ENCODE measurements at places on chromosomes 13 and 19. TPM values are rescaled to one million over a fixed set of nuclear protein-coding genes. Genes with fewer than 3 reads are reported as not detected.
A peak's percentile ranks its signal among the peaks of the same experiment; 100 is the strongest.

GRCh38 chr13:102729560-102730270 lies 34.9 kb upstream of the METTL21C start:
- no peaks in the 10 kb centered on the region for H3K4me1 ChIP-seq
- H3K4me3 ChIP-seq, result no peak overlapping the region
- H3K36me3 ChIP-seq, result no peaks in the 10 kb centered on the region

DNA sequence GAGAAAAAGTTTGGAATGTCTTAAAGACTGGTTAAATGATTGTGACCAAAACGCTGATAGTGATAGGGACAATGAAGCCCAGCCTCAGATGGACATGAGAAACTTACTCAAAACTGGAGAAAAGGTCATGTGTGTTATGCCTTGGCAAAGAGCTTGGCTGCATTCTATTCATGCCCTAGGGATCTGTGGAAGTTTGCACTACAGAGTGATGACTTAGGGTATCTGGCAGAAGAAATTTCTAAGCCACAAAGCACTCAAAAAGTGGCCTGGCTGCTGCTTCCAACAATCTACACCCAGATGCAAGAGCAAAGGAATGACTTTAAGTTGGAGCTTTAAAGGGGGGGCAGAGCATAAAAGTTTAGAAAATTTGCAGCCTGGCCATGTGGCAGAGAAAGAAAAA lies 521.3 kb downstream of the UQCRFS1 start:
- H3K36me3 ChIP-seq, result no peaks in the 10 kb centered on the region
- DNase-seq, result no peak
- H3K27me3 ChIP-seq, result peaks cover 4% of the 10 kb centered on the region
- H3K27ac ChIP-seq, result no peak overlapping the region
- H3K4me3 ChIP-seq, result no peak overlapping the region

DNA sequence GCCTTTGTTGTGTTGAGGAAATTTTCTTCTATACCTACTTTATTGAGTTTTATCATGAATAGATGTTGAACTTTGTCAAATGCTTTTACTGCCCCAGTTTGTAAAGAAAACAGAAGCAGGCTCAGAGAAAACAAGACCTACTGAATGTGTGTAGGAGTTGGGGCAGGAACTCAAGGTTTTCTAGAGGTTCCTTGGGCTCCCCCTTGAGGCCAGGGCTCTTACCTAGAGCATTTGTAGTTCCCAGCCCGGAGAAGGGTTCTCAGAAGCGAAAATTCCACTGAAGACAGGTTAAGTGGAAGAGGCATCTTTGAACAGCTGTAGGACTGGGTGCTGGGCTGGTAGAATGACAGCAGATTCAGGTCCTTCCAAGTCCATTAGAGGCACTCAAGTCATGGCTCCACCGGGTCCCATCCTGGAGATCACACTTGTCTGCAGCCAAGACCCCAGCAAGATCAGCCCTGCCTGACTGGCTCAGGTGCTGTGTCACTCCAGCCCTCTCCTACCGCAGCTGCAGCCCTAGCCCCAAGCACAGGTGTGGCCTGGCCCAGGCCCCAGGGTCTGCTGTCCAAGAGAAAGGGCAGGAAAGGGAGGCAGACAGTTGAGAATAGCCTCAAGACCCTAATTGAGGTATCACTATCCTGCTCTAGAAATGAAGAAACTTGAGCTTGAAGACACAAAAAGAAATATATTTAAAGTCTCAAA lies 425.5 kb downstream of the PCDH20 start:
- no peaks in the 10 kb centered on the region for H3K36me3 ChIP-seq
- no peaks in the 10 kb centered on the region for H3K4me1 ChIP-seq

CEACAM19 gene
- total RNA-seq, result 4.3 TPM

DNA sequence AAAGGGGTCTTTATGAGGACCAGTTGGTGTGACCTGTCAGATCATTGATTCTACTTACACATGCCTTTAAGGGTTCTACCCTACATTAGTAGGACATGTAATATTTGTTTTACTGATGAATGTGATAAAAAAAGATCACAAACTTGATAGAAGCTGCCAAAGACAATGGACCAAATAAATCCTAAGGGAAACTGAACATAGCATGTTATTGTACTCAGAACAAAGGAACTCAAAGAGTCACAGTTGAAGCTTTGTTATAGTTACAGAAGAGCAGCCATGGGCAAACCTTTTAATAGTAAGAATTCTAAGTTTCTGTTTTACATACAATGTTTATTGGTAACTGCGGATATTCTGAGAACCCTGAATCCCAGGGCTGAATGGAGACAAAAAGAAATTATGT lies 780.1 kb downstream of the SLITRK6 start:
- H3K27me3 ChIP-seq, result no peaks in the 10 kb centered on the region
- H3K4me1 ChIP-seq, result no peaks in the 10 kb centered on the region
- no peak for DNase-seq
- no peaks in the 10 kb centered on the region for H3K36me3 ChIP-seq
- no peak overlapping the region for H3K4me3 ChIP-seq

FGF21 gene
- total RNA-seq, result not detected

DNA sequence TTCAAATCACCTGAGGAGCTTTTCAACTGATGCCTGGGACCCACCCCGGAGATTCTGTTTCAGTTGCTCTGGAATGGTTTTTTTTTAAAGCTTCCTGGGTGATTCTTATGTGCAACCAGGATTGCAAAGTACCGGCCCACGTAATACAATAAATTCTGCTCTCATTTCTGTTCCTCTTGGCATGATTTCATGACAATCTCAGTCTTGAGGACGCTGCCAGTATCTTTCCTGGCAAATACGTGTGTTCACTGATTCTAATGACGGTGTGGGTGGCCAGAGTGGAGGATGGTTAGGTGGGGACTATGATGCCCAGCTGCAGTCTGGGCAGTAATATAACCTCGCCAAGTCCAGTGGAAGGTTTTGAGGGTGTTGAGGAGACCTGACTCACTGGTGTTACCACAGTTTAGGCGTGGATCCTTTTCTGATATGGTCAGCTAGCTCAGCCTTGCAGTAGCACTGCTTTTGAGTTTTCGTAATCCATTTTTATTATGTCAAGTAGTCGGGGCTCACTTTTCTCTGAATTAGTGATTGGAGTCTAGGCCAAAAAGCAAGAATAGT lies 49.4 kb downstream of the FAM124A start:
- H3K27ac ChIP-seq, result no peak overlapping the region
- no peak for DNase-seq

DNA sequence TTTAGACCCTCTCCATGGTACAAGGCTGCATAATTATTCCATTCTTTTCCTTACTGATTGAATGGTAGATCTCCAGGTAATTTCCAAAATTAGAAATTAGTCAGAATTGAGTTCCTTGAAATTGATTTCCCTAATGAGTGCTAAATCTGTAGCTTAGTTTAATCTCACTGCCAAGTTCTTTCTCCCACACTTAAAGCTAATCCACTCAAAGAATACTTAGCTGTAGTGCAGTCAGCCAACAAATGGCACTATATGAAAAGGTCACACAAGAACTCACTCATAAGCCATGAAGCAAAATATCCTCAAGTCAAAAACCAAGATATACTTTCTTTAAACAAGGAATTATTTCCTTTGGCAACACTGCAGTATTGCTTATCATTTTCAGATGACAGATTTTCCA lies 62.0 kb downstream of the XPO4 start:
- no peak overlapping the region for H3K4me3 ChIP-seq
- no peaks in the 10 kb centered on the region for H3K27me3 ChIP-seq
- no peaks in the 10 kb centered on the region for H3K36me3 ChIP-seq
- no peak for DNase-seq

GRCh38 chr19:39127812-39128515 lies 2.4 kb downstream of the PAK4 start:
- peak overlapping the region; percentile 68 for H3K27ac ChIP-seq
- H3K36me3 ChIP-seq, result no peaks in the 10 kb centered on the region
- H3K4me3 ChIP-seq, result no peak overlapping the region

LILRA1 gene
- 0.69 TPM for total RNA-seq

TEX101 gene
- total RNA-seq, result not detected

- no peak for DNase-seq
- no peak overlapping the region for H3K27ac ChIP-seq
- H3K27me3 ChIP-seq, result no peaks in the 10 kb centered on the region
- H3K4me1 ChIP-seq, result no peaks in the 10 kb centered on the region
- H3K36me3 ChIP-seq, result no peaks in the 10 kb centered on the region
Observed at GRCh38 chr13:31350560-31350959, 150.8 kb downstream of the B3GLCT start.

ZNF45 gene
- total RNA-seq, result 4.3 TPM

ACER1 gene
- total RNA-seq, result not detected

GRCh38 chr19:19202707-19203011 lies 555 bp downstream of the NR2C2AP start:
- H3K4me3 ChIP-seq, result peak overlapping the region; percentile 73
- H3K27me3 ChIP-seq, result no peaks in the 10 kb centered on the region
- no peaks in the 10 kb centered on the region for H3K36me3 ChIP-seq

KCNJ14 gene
- total RNA-seq, result 0.31 TPM

- H3K27ac ChIP-seq, result no peak overlapping the region
- no peaks in the 10 kb centered on the region for H3K36me3 ChIP-seq
- no peak overlapping the region for H3K4me3 ChIP-seq
- H3K27me3 ChIP-seq, result no peaks in the 10 kb centered on the region
Observed at GRCh38 chr13:76769271-76769791, 116.9 kb downstream of the KCTD12 start.

GRCh38 chr13:56317841-56318240 lies 822.9 kb upstream of the PRR20A start:
- no peak overlapping the region for H3K27ac ChIP-seq
- H3K4me3 ChIP-seq, result no peak overlapping the region
- no peak for DNase-seq
- H3K36me3 ChIP-seq, result no peaks in the 10 kb centered on the region

DNA sequence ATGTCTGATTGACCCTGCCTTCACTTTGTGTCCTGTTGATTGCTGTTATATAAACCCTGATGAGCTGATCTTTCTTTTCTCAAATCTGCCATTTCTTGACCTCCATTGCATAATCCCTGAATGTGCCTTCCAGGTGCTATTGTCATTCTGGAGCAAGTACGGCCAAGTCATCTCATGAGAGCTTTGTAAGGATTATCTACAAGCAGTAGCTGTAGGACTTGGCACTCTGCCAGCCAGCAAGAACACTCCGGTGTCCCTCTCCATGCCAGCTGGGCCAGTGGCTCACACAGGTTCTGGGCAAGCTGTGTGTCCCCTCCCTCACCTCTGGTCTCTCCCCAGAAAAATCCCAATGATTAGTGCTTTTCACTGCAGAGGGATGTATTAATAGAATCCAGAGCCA lies 348.1 kb downstream of the FOXO1 start:
- H3K4me1 ChIP-seq, result no peaks in the 10 kb centered on the region
- no peak overlapping the region for H3K27ac ChIP-seq
- H3K4me3 ChIP-seq, result no peak overlapping the region
- H3K36me3 ChIP-seq, result no peaks in the 10 kb centered on the region
- peak; percentile 38 for DNase-seq

DNA sequence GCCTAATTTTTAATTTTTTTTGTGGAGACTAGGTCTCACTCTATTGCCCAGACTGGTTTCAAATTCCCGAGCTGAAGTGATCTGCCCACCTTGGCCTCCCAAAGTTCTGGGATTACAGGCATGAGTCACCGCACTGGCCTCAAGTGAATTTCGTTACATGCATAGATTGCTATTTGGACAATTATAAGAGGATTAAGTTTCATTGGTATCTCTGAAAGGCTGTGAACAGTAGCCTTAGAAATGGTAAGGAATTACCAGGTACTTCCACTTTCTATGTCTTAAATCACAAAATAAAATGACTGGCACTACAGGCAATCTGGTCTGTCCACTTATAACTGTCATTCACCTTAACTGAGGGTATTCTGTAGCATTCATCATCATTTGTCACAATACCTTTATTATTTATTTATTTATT lies 2.9 kb upstream of the CCDC9 start:
- no peak overlapping the region for H3K4me3 ChIP-seq
- DNase-seq, result no peak
- no peak overlapping the region for H3K27ac ChIP-seq
- H3K27me3 ChIP-seq, result no peaks in the 10 kb centered on the region
- no peaks in the 10 kb centered on the region for H3K36me3 ChIP-seq

GRCh38 chr19:41691268-41691970 lies 3.3 kb upstream of the CEACAM7 start:
- H3K4me3 ChIP-seq, result no peak overlapping the region
- no peaks in the 10 kb centered on the region for H3K4me1 ChIP-seq
- no peaks in the 10 kb centered on the region for H3K36me3 ChIP-seq
- no peak for DNase-seq
- H3K27me3 ChIP-seq, result no peaks in the 10 kb centered on the region

- no peak for DNase-seq
- no peaks in the 10 kb centered on the region for H3K27me3 ChIP-seq
Observed at GRCh38 chr13:97015661-97016350, 21.5 kb upstream of the OXGR1 start.

CARM1 gene
- total RNA-seq, result 24.7 TPM

- H3K4me3 ChIP-seq, result no peak overlapping the region
- H3K27me3 ChIP-seq, result no peaks in the 10 kb centered on the region
- H3K4me1 ChIP-seq, result no peaks in the 10 kb centered on the region
- no peak overlapping the region for H3K27ac ChIP-seq
- no peaks in the 10 kb centered on the region for H3K36me3 ChIP-seq
Observed at GRCh38 chr19:30924069-30924636, 425.1 kb downstream of the TSHZ3 start.

GRCh38 chr19:3403489-3404323 lies 37.3 kb downstream of the NFIC start:
- peak; percentile 87 for DNase-seq
- H3K4me3 ChIP-seq, result peak overlapping the region; percentile 35
- H3K36me3 ChIP-seq, result no peaks in the 10 kb centered on the region

SNRPA gene
- 19.9 TPM for total RNA-seq

DNA sequence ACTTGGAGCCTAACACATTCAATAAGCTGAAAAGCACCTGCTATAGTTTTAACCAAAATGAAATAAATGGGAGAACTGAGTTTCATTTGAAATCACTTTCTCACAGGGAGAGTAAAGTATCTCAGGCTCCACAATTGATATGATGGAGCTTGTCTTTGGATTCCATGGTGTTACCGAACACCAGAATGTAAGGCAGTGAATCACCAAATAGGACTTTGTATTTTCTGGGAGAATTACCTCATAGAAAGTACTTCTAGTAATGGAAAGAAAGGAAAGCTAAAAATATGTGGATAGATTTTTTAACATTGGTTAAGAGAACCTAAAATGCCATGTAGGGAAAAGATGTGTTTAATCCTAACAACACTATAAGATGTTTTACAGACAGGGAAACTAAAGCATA lies 123.6 kb downstream of the NALCN start:
- DNase-seq, result no peak
- H3K4me1 ChIP-seq, result no peaks in the 10 kb centered on the region
- H3K36me3 ChIP-seq, result no peaks in the 10 kb centered on the region
- H3K27ac ChIP-seq, result no peak overlapping the region

DNA sequence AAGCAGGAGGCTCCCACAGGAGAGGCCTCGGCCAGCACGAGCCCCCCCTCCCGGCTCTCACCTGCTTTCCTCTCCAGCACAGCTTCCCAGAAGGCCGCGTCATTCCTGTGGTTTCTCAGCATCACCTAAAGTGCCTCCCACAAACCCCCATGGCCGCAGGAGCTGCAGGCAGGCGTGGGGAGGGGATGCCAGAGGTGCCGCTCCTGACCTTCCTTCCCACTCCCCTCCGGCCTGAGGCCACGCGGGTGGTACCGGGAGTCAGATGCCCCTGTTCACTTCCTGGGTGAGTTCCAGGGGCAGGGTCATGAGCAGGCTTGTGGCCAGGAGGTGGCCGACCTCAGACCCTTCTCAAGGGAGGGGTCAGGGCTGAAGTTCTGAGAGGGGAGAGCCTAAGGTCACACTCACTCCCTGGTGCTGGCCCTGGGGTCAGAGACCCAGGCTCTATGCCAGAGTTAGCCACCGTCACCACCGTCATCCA lies 14.4 kb upstream of the NPAS1 start:
- DNase-seq, result no peak
- H3K4me1 ChIP-seq, result no peaks in the 10 kb centered on the region
- H3K27me3 ChIP-seq, result no peaks in the 10 kb centered on the region
- peaks cover 9% of the 10 kb centered on the region for H3K36me3 ChIP-seq
